ENCODE measurements at places on chromosomes 1 and 21.

DNA sequence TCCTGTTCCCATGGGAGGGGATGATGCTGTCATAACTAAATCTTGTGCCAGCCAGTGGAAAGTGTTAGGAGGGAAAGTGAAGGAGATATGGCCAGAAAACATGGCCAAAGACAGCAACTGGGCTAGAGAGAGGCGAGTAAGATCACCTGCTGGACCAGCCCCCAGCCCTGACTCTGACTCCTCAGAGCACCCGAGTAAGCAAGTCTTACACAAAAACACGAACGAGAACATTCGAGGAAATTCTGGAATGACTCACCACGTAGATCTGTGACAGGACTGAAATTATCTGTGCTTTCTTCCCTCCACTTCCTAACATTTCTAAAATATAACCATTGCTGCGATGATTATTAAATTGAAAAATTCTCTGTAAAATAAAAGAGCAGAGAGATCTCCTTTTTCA lies 9.2 kb downstream of the ZNF496 start:
- no peak for DNase-seq

- no peak for DNase-seq
Observed at GRCh38 chr1:24388331-24388885, 25.2 kb downstream of the STPG1 start.

DNA sequence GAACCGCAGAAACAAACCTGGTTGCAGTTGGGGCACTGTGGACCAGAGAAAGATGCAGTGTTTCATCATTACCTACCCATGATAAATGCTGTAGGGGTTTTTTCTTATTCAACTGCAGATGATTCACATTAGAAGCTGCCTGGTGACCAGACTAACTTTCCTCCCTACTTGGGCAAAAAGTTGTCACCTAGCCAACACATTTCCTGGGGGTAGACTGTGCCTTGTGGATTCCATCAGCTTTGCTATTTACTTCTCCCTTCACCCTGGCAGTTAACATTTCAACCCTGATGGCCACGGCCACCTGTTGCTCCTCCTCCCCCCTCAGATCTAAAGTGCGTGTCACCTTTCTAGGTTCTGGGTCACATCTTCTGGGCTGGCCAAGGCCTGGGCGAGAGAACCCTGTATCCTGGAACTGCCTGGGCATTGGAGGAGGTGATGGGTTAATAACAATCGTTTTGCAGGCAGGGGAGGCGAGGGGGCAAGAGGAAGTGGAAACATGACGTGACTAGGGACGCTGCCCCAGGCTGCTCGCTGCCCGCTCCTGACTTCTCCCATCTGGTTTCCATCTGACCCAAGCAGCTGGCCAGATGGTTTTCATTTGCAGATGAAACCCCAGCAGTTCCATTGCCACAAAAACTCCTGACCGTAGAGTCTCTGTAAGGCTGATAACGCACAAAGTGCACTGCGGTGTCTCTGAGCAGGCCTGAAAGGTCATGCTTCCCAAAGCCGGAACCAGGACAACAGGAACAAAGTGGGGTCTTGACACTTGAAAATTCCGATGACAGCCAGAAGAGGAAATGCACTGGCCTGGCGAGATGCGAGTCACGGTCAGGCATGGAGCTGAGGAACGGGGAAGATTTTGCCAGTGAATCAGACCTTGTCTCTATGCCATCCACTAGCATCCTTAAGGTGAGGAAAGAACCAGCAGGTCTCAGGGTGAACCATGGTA lies 36.6 kb downstream of the CAPZB start:
- no peak for DNase-seq

- no peak for DNase-seq
Observed at GRCh38 chr1:64121766-64122385, 81.5 kb upstream of the UBE2U start.

GRCh38 chr1:18681423-18681835 lies 50.8 kb downstream of the PAX7 start:
- DNase-seq = peak; percentile 70

GRCh38 chr1:156511644-156512043 lies 11.1 kb upstream of the MEF2D start:
- DNase-seq = no peak

DNA sequence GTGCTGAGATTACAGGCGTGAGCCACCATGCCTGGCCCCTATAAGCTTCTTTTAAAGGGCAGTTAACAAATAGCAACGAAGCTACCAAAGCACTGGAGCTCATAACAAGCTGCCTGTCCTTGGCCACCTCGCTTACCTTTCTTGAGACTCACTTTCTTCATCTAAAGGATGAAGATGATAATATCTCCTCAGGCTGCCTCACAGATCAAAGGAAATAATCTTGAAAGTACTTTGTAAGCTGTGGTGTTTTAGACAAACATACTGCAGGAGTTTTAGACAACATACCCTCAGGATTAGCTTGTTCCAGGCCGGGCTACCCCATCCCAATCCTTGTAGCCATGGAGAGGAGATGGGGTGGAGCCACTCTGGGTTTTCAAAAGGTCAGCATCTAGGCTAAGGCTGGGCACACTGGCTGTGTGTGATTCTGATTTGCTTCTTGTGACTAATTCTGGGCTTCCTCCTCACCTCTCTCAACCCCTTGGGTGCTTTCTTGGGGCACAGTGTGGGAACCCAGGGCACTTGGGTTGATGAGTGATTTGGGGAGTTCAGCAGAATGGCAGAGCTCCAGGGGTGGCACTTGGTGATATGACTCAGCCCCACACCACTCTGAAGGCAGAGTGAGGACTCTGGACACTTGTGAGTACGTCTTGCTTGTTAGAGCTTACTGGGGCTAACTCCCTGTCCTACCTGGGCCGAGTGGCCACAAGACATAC lies 5.2 kb downstream of the GPR25 start:
- no peak for DNase-seq

- no peak for DNase-seq
Observed at GRCh38 chr21:37837381-37837780, 78.9 kb downstream of the KCNJ6 start.

- no peak for DNase-seq
Observed at GRCh38 chr1:177609953-177610352, 359.9 kb downstream of the SEC16B start.

GRCh38 chr1:232766241-232766890 lies 38.9 kb upstream of the MAP10 start:
- no peak for DNase-seq

DNA sequence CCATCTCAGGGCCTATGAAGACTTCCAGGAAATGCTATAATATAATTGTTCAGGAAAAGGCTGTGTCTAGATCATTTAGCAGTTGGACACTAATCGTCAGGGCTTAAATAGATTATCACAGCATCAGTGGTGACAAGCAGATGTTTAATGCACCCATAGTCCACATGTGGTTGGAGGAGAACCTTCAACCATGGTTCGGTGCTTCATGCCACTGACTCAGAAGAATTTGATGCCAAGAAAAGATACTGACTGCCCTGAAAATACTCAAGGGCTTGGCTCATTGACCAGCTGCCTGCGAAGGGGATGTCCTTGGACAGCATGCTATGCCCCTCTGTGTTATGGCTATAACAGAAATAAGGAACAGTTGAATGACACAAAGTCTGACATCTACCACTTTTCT lies 175.7 kb downstream of the HHIPL2 start:
- DNase-seq = no peak

DNA sequence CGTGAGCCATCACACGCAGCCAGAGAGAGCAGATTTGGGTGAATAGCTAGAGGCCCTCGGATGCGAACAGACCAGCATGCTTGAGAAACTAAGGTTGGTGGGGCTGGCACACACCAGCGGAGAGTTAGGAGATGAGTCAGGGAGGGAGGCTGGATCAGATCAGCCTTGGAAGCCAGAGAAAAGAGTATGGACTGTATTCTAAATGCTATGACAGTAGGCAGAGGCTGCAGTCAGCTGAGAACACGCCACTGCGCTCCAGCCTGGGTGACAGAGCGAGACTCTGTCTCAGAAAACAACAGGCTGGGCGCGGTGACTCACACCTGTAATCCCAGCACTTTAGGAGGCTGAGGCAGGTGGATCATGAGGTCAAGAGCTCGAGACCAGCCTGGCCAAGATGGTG lies 4.0 kb upstream of the PLEKHM2 start:
- DNase-seq = no peak

DNA sequence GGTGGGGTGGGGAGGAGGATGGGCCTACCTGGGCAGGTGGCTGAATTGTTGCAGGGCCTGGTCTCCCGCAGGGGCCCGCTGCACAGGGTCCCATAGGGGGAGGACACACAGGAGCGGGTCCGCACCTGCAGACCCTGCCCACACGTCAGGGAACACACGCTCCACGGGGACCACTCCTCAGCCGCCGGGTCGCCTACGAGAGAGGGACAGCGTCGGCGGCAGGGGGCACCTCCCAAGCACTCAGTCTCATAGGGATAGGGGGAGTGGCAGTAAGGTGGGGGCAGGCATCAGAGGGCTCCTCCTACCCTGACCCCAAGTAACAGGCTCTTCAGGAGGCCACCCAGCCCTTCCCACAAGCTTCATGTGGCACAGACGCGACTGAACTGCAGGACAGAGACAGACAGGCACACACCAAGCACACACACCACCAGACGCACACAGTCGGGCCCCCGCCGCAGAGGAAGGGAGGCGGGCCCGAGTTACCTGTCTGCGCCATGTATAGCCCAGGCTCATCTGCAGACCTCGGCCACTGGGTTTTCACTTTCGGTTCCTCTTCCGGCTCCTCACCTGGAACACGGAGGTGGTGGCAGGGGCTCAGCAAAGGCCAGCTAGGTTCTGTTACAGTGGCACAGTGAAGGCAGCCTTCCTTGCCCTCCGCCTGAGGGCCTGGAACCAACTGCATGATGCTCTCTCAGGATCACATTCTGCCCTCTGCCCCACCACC lies 19.8 kb downstream of the ADGRB2 start:
- DNase-seq = no peak

DNA sequence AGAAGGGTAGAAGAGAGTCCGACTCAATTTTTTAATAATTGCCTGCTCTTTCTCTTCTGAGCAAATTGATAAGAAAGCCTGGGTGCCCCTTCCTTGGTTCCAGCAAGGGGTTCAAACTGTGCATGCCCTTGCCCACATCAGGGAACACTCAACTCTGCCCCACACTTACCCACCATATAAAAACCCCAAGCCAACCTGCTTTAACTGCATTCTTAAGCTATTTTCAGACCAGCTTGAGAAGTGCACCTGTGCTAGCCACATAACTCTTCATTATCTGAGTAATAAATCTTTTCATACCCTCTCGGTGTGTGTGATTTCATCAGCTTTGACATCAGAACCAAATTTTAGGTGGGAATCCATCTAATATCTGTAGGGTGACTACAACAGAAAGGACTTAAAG lies 509.6 kb downstream of the MRPL39 start:
- no peak for DNase-seq

DNA sequence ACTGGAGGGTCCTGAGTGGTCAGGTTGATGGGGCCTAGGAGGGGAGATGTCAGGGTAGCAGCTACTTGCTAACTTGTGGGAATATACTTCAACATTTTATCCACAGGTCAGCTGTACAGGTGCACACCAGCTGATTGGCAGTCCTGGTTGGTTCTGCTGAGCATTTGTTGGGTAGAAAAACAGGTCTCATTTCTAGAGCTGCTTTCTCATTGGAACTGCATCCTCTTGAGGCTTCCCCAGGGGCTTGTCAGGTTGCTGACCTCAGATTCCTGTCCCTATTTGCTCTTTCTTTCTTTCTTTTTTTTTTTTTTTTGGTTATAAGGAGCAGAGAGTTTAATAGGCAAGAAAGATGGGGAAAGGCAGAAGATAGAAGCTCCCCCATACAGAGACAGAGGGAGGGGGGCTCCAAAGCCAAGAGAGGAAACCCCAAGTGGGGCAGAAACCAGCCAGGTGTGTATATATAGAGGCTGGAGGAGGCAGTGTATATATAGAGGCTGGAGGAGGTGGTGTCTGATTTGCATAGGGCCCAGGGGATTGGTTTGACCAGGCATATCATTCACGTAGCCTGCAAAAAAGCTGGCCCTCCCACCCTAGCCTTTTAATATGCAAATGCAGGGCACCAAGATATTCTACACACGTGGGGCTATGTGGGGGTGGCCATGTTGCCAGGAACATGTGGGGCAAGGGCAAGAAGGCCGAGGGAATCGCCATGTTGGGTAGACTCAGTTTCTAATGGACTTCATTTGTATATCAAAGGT lies 57.3 kb upstream of the STUM start:
- DNase-seq = no peak

GRCh38 chr1:4530166-4530785 lies 124.1 kb upstream of the AJAP1 start:
- DNase-seq = no peak

DNA sequence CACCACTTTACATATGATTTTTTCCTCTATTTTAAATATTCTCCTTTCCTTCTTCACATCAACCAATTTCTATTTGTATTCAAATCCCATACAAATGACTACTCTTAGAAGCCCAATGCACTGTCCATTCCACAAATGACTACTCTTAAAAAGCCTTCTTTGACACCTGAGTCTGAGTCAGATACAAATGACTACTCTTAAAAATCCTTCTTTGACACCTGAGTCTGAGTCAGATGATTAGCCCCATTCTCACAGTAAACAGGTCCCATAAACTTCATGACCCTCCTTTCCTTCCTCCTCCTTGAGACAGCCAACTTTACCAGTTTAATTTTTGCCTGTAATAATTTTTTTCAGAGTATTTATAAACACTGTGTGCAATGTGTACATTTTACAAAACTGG lies 231.3 kb upstream of the USP25 start:
- no peak for DNase-seq

GRCh38 chr1:205285381-205286101 lies 36.0 kb downstream of the NUAK2 start:
- peak; percentile 30 for DNase-seq

GRCh38 chr1:110040548-110040947 lies 6.1 kb downstream of the STRIP1 start:
- no peak for DNase-seq

DNA sequence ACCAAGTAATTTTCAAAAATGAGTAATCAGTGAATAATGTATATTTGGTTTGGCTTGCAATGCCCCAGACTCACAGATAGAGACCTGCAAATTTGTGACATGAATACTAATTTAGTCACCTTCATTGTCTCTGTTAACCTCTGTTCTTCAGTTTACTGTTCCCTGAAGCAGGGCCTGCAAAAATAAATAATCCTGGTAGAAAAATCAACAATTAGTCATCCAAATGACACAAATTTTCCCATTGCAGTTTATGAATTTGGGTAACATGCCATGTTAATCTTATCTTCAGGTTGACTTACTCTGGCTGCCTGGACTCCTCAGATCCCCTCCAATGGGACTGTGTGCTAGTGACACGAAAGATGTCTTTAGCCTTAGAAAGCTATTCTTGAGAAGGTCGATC lies 289.5 kb downstream of the PAPPA2 start:
- no peak for DNase-seq

GRCh38 chr1:71473331-71473730 lies 392.5 kb upstream of the ZRANB2 start:
- no peak for DNase-seq
